ENCODE measurements at places on chromosomes 6 and 20.

DNA sequence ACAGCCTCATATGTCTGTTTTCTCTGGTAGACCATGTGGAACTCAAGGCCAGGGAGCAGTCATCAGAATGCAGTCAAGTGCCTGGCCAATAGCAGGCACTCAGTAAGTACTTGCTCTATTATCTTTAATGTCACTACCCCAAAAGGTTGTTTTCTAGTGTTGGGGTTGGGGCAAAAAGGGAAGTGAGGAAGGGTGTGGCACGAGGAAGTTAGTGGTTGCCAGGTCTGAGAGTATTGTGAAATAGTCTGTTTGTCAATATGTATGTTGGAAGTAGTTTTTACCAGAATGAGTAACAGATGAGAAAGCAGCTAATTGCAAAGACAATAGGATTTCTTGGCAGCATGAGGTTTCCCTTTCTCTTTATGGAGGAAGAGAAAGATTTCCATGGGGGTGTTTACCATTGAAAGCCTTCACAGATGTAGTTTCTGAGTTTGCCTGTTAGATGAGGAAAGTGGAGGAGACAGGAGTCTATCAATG lies 59.5 kb upstream of the ARMH2 start:
- no peak for DNase-seq

GRCh38 chr6:20112841-20113240 lies 99.4 kb downstream of the MBOAT1 start:
- no peak for DNase-seq

GRCh38 chr20:46219190-46219589 lies 89.1 kb downstream of the CDH22 start:
- DNase-seq, result no peak

GRCh38 chr20:10671221-10671918 lies 2.4 kb downstream of the JAG1 start:
- no peak for DNase-seq

DNA sequence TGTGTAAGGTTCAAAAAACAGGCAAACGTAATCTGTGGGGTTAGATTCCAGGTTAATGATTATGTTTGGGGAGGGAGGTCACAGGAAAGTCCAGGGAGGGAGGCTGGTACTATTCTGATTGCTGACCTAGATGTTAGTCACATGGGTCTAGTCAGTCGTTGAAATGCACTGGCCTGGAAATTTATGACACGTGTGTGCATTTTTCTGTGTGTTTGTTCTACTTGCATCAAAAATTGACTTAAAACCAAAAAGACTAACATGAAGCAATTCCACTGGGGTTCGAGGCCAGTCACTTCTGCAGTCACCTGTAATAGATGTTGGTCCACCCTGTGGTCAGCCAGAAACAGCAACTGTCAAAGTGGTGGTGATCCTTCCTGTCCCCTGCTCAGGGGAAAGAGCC lies 104.2 kb upstream of the MLN start:
- no peak for DNase-seq

DNA sequence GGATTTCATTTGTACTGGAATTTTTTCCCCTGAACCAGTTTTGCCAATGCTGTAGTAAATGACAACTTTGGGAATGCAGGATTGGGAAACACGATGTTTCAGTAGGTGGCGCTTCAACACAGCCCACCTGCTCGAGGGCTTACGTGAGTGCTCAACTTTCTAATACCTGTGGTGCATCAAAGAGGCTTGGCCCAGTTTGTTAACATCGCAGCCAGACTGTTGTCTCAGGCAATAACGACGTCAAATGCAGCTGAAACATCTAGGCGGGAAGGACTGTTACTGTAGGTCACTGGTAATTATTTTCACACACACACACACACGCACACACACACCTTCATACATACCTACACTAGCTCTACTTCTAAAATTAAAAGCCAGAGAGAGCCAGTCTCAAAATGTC lies 815.5 kb upstream of the SLC35B3 start:
- DNase-seq, result peak; percentile 15

DNA sequence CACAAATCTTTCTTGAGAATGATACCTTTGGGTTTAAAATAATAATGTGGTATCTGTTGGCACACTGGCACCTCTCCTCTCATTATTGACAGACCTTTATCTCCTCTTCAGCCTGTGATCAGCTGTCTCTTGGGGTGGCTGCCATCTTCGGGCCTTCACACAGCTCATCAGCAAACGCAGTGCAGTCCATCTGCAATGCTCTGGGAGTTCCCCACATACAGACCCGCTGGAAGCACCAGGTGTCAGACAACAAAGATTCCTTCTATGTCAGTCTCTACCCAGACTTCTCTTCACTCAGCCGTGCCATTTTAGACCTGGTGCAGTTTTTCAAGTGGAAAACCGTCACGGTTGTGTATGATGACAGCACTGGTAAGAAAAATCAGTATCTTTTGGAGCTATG lies 232.8 kb downstream of the GRIK2 start:
- DNase-seq, result no peak

GRCh38 chr20:18628330-18628920 lies 40.6 kb downstream of the DTD1 start:
- DNase-seq, result no peak

- peak; percentile 74 for DNase-seq
These were observed 62.2 kb downstream of the ARFGEF2 start for GRCh38 chr20:48983423-48984400.

DNA sequence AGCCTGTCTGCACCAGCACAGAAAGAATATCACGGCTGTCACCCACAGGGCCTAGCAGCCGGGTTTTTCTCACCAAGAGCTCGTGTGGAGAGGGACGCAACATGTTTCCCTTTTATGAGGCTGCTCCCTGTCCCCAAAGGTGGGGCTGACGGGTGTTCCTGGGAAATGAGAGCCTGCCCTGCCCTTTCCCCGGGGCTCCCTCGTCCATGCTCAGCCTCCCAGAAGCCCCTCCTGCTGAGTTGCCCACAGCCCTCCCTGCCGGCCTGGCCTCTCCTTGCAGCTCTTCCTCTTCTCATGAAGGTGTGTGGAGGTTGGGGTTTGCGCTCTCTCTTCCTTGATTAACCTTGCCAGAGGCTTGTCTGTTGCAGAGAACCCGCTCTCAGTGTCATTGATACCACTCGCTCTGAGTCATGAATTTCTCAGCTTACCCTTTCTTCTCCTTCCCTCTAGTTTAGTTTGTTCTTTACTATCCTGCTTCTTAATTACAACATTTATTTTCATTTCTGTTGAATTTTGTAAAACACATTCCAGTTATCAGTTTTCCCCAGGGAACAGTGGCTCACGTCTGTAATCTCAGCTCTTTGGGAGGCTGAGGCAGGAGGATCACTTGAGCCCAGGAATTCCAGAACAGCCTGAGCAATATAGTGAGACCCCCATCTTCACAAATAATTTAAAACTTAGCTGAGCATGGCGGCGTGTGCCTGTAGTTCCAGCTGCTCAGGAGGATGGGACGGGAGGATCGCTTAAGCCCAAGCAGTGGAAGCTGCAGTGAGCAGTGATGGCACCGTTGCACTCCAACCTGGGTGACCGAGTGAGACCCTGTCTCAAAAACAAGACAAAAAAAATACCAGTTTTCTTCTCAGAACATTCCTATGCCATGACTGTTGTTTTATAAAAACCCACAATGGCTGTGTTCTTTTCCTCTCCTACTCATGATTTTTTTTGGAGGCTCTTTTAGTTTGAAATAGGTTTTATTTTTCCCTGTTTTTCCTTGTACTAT lies 103.8 kb downstream of the TMEM242 start:
- no peak for DNase-seq

Measured in non-pigmented ciliary epithelial cell (primary cell).